ENCODE measurements at places on chromosomes 2 and 18. TPM values are rescaled to one million over a fixed set of nuclear protein-coding genes. Genes with fewer than 3 reads are reported as not detected.

Gene UGT1A9
- total RNA-seq, result not detected

Gene TMEM17
- total RNA-seq, result 2.6 TPM

Gene MOGAT1
- total RNA-seq, result not detected

GRCh38 chr2:240972201-240972600 lies 26.2 kb upstream of the SNED1 start:
- H3K4me3 ChIP-seq, result no peak overlapping the region
- peaks cover 11% of the 10 kb centered on the region for H3K27me3 ChIP-seq
- H3K27ac ChIP-seq, result peak overlapping the region; percentile 27
- peaks cover 21% of the 10 kb centered on the region for H3K4me1 ChIP-seq

DNA sequence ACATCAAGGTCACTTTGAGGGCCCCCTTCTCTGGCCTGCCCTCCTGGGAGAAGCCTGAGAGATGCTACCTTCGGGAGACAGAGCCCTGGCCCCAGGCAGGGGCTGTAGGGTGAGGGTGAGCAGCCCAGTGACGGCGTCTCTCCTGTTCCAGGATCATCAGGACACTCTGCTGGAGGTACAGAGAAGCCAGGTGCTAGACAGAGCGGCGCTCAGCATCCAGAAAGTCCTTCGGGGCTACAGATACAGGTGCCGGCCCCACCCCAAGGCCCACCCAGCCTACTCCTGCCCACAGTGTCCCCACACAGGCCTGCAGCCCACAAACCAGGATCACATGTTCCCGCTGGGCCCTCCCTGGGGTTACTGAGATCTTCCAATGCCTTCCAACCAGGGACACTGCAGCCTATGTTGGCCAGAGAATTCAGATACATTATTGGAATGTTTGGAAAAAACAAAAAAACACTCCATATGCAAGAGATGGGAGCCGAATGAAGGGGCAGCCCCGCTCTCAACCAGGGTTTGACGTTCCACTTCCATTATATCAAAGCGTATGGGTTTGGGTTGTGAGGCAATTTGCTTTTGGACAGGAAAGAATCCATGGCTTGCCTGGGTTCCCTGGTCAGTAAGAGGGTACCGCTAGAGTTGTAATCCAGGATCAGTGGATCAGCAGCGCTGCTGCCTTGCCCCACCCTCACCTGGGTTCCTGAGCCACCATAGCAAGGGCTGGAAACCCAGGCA lies 49.5 kb upstream of the GPR17 start:
- no peak for DNase-seq
- no peaks in the 10 kb centered on the region for H3K36me3 ChIP-seq
- peaks cover 9% of the 10 kb centered on the region for H3K4me1 ChIP-seq
- no peaks in the 10 kb centered on the region for H3K27me3 ChIP-seq
- no peak overlapping the region for H3K4me3 ChIP-seq
- no peak overlapping the region for H3K27ac ChIP-seq

- H3K27me3 ChIP-seq, result no peaks in the 10 kb centered on the region
- H3K4me1 ChIP-seq, result no peaks in the 10 kb centered on the region
- no peaks in the 10 kb centered on the region for H3K36me3 ChIP-seq
- no peak overlapping the region for H3K27ac ChIP-seq
- no peak overlapping the region for H3K4me3 ChIP-seq
- no peak for DNase-seq
These were observed 138.1 kb upstream of the CWC22 start for GRCh38 chr2:180145163-180145562.

- peaks cover 23% of the 10 kb centered on the region for H3K4me1 ChIP-seq
- H3K27me3 ChIP-seq, result no peaks in the 10 kb centered on the region
- H3K36me3 ChIP-seq, result peaks cover 10% of the 10 kb centered on the region
- no peak for DNase-seq
- no peak overlapping the region for H3K4me3 ChIP-seq
These were observed 76.0 kb downstream of the EPC2 start for GRCh38 chr2:148720501-148721001.

DNA sequence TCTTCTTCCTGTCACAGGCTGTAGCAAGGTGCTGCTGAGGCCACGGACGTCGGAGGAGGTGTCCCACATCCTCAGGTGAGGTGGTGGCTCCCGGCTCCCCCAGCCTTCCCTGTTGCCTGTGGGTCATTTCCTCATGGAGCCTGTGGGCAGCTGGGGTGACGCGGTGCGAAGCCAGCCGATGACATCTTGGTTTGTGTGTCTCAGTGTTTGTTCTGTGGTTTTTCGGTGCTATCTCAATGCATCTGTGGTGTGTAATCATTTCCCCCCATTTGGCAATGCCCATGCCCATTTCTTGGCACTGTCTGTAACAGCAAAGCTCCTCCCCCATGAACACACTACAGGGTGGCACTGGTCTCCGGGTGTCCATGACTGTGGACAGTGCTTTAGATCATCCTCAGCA lies 6.6 kb downstream of the D2HGDH start:
- peaks cover 25% of the 10 kb centered on the region for H3K36me3 ChIP-seq
- H3K27ac ChIP-seq, result no peak overlapping the region
- H3K4me3 ChIP-seq, result no peak overlapping the region
- H3K4me1 ChIP-seq, result peaks cover 15% of the 10 kb centered on the region
- no peaks in the 10 kb centered on the region for H3K27me3 ChIP-seq
